ENCODE measurements at places on chromosomes 4 and X.

DNA sequence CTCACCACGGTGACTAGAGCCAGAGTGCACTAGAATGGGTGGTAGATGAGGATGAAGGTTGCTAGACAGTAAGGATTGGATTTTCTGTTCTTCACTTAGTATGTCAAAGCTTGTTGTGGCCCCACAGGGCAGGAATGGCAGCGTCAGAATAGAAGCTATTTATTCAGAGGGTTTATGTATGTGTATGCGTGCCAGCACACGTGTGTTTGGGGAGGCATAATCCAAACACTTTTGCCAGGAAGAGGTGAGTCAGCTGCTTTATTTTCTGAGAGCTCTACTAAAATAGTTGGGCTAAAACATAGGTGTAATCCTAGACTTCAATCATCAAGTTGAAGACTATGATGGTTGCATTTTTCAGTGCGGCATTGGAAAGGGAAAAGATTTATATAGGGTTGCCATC, 1.2 kb upstream of the MAGEE2 start:
- no peak for DNase-seq

GRCh38 chr4:94307231-94307871, 35.3 kb downstream of the HPGDS start:
- no peak for DNase-seq

GRCh38 chr4:102819588-102820365, 7.6 kb downstream of the UBE2D3 start:
- DNase-seq, result no peak

DNA sequence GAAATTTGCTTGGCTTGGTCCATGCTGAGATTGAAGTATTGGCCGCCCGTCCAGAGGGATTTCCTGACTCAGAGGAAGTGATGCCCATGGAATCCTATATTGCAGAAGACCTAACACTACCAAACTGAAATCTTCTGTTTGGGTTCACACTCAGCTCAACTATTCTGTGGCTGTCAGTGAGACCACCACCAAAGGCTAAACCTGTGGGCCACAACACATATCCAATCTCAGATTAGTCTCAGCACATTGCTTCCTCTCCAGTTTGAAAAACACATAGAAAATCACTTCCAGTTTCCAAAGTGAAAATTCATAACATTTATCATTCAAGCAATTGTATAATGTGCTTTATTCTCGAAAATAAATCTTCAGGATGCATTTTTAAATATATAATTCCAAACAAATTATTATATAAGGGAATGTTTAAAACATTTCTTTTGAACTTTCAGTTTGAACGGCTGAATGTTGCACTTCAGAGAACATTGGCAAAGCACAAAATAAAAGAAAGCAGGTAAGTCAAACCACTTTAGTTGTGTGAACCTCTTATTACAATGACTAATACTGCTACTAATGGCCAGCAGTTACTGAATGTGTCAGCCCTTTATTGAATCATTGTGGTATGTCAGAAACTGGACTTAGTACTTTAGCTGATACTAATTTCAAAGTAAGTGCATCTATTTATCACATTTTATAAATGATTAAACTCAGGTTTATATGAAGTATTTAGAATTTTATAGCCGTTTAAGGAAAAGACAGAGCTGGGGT, 37.0 kb downstream of the GUCY1A1 start:
- DNase-seq, result no peak

- DNase-seq, result no peak
Measured at GRCh38 chr4:79604152-79604551, 196.1 kb upstream of the GK2 start.

GRCh38 chr4:89640620-89641366, 196.2 kb downstream of the SNCA start:
- no peak for DNase-seq

DNA sequence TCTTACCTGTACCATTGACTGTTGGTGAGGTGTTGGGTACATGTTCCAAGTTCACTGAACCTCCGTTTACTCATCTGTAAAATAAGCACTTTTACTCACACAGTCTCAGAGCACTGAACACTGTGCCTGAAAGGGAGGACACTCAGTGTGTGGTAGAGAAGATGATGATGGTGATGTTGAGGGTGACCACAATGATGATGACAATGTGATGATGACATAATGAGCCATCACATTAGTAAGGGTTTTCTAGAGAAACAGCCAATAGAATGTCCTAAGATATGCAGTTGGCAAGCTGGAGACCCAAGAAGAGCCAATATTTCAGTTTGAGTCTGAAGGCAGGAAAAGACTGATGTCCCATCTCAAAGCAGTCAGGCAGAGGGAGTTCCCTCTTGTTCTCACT, 315.4 kb upstream of the IGFBP7 start:
- no peak for DNase-seq

- DNase-seq, result no peak
Measured at GRCh38 chr4:125938541-125938940, 623.8 kb downstream of the FAT4 start.

GRCh38 chr4:8182858-8183725, 16.0 kb upstream of the SH3TC1 start:
- DNase-seq, result no peak

GRCh38 chr4:57265831-57266582, 155.8 kb upstream of the IGFBP7 start:
- no peak for DNase-seq

GRCh38 chr4:149690726-149691125, 124.9 kb downstream of the IQCM start:
- DNase-seq, result no peak

DNA sequence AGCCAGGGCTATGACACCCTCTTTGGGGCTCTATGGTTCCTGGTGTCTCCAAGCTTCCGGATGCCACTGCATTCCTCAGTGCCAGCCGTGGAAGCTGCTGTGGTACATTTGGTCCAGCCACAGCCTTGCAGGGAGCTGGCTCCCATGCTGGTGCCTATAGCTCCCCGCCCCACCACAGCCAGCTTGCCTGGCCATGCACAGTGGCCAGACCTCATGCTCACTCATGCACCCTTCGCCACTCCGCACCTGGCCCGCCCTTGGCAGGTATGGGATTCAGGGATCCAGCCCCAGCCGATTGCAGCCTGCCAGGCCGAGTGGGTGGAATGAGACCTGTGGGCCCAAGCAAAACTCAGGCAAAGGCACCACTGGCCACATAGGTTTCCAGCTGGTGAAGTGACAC, 354.8 kb downstream of the GRIA2 start:
- DNase-seq, result no peak

GRCh38 chrX:109186939-109187338, 294.9 kb downstream of the GUCY2F start:
- DNase-seq, result no peak

DNA sequence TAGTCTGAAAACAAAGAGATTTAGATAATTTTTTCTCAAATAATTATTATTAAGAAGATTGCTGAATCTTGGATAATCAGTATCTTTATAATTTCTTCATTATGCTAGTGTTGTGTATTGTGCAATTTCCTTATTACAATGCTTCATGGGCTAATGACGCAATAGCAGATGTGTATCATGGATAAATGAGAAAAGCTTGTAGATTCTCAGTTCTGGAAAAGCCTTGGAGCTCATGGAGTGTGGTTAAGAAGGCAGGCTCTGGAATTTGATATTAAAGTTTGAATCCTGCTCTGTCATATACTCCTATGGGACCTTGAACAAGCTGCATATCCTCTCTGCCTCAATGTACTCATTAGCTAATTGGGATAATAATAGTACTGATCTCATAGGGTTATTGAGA, 18.9 kb upstream of the CXCL8 start:
- no peak for DNase-seq

DNA sequence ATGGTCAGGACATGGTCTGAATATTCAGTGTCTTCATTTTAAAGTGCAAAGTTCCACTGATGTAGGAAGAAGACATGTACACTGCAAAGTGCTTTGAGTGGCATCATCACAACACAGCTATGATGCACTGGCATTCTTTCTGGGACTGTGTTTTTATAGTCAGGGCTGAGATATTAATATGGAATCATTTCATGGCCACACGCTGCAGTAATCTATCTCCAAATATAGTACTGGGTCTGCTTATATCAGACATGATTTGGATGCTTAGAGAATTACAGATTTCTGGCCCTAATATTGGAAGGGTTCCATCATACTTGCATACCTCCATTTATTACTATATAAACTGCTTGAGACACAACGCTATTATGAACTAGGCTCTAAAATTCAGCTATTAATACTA, 1170.9 kb downstream of the NLGN4X start:
- DNase-seq, result no peak

GRCh38 chr4:59341506-59341905, 1858.6 kb upstream of the ADGRL3 start:
- no peak for DNase-seq

GRCh38 chr4:125187226-125188176, 127.3 kb upstream of the FAT4 start:
- no peak for DNase-seq

DNA sequence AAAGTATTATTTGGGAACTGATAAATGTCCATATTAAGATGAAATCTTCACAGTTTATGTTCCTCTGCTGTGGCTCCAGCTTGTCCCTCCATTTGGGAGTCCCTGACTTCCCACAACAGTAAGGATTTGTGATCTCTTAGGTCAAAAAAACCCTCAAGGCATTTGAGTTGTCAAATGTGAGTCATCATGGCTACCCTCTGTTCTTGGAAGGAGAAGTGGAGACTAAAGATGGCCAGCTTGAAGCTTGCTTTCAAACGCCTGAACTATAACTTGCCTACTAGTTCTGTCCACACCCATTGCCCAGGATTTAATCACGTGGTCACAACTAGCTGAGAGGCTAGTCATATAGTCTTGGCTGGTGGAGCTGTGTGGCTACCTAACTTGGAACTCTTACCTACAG, 107.8 kb downstream of the CCNG2 start:
- no peak for DNase-seq

GRCh38 chr4:25925486-25926201, 11.6 kb downstream of the SMIM20 start:
- no peak for DNase-seq

- DNase-seq, result no peak
Measured at GRCh38 chr4:98530572-98530971, 127.8 kb downstream of the TSPAN5 start.

GRCh38 chr4:18566970-18567799, 545.6 kb upstream of the LCORL start:
- DNase-seq, result no peak

DNA sequence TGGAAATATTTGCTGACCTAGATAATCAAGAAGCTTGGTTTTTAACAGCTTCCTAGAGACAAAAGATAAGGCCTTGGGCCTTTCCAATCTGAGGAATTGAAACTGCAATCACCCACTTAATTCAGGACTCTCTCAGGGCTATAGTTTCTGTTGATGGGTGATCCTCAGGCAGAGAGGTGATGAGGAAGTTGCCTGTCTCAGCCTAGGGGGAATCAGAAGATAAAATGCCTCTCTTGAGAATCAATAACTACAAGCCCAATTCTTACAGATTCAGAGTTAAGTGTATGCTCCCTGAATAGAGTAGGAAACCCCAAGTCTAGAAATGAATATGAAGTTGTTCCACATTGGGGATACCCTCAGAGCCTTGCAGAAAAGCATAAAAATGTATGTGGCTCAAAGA, 45.5 kb downstream of the NFKB1 start:
- no peak for DNase-seq

- no peak for DNase-seq
Measured at GRCh38 chrX:68942104-68942503, 113.3 kb downstream of the EFNB1 start.

GRCh38 chr4:112519689-112520597, 4.0 kb upstream of the NEUROG2 start:
- no peak for DNase-seq

DNA sequence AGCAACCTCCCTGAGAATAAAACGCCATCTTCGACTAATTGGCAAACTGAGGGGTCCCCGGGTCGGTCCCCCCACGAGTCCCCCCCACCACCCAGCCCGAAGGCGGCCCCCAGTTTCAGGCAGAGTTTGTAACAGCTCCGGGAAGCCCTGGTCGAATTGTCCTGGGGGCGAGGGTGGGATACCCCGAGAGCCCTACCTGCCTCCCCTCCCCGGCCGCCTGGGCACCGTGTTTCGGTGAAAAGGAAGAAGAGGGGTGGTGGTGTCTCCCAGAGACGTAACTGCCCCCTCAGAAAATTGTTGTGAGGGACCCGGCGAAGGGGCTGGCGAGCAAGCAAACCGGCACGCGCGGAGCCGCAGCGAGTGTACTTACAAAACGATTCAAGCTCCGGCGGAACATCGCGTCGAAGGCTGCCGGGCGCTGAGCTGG, 1.2 kb downstream of the ATP11C start:
- no peak for DNase-seq

DNA sequence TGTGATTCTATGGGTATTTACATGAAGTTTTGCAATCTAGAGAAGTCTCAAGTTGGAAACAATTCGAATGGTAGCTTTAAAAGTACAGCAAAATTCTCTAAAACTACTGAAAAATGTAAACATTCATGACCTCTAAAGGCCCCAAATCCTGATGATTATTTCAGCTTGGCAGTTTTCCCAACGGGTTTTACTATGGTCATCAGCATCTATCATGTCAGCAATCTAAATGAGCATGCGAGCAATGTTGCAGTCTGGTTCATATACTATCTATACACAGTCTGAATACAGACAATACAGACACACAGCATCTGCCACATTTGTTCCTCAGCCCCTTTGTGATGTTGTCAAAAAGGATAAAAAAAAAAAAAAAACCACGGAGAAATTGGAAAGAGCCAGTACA, 790.3 kb upstream of the HTR2C start:
- no peak for DNase-seq

DNA sequence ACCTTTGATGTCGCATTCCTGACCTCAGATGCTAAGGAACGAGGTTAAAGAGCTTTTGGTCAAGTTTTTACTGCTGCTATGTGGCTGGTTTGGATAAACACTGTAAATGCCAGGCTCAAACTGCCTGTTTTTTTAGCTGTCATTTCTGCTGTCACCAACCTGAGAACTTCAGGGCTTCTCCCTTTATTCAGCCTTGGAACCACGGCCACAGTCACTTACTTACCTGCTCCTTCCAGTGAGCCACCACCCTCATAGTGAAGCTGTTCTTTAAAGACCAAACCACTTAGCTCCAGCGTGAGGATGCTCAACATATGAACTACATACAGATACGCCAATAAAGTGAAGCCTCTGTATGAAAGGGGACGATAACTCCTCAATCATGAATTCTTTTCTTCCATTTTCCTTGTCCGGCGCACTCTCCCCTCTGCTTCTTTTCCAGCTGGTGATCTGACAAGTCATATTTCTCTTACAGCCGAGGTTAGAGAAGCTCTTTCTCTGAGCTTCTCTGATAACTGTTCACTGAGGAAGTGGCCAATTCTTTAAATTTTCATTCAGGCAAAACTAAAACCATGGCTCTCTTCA, 152.8 kb upstream of the ANK2 start:
- no peak for DNase-seq

DNA sequence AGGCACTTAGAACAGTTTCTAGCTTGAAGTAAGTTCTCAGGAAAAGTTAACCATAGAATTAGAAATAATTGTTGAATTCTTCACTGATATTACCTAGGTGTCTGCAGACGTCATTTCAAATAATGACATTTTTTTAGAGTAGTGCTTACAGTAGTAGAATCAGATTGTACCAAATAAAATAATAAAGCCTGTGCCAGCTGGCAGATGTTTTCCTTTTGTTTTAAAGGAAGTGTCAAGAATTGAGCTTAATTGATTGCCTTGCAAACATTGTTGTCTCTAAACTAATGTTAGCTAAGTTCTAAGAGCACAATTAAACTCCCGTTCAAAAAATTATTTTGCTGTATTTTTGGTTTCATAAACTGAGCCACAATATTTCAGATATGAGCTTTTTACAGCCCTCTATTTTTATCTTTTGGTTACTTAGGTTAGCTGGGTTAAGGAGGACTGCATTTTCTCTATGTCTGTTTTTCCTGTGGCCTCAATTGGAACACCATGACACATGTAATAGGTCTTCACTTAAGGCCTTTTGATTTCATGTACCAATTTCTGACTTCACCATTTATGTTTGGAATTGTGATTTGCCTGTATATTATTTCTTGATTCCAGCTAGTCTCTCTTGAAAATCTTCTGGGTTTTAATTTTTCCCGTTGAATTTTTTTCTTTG, 64.2 kb downstream of the DCUN1D4 start:
- DNase-seq, result no peak
